Right hindlimb (tissue), 1 donor: ENCODE measurements at places on chromosomes 7 and 10.
A peak's percentile ranks its signal among the peaks of the same experiment; 100 is the strongest.

DNA sequence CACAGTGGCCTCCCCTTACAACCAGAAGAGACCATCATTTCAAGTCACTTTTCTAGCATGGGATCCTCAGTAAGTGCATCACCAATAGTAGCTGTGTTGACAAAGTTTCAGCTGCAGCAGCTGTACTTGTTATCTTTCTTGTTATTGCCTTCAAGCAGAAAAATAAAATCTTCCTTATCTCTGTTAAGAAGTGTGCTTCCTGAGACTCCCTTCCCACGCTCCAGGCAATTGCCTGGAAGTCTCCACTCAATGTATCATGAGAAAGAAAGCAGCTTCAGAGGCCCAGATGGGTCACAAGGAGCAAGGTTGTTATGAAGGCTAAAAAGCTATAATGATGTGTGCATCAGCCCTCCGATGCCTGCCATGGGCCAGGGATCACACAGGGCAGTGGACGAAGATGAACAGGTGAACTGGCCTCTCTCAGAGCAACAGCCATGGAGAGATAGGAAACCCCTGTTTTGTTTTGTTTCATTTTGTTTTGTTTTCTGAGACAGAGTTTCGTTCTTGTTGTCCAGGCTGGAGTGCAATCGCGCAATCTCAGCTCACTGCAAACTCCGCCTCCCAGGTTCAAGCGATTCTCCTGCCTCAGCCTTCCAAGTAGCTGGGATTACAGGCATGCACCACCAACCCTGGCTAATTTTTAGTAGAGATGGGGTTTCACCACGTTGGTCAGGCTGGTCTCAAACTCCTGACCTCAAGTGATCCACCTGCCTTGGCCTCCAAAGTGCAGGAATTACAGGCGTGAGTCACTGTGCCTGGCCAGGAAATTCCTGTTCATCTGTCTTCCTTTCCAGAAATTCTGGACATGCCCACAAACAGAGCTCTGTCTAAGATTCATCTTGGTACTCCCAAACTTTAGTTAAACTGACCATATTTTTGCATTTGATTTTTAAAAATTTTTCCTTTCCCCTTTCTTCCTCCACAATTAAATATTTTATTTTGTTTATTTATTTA, 340.5 kb downstream of the TNS3 start:
- DNase-seq: no peak

GRCh38 chr10:52940921-52941320, 168.3 kb upstream of the MBL2 start:
- DNase-seq: peak; percentile 27

DNA sequence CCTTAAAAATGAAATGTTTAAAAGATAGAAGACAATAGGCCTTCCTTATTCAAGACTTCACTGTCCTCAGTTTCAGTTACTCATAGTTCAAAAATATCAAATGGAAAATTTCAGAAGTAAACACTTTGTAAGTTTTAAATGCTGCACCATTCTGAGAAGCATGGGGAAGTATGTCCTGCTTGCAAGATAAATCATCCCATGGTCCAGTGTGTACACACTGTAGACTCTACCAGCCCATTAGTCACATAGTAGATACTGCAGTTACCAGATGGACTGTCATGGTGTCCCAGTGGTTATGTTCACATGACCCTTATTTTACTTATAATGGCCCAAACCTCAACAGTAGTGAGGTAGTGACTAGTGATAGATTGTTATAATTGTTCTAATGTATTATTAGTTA, 69.5 kb downstream of the PTPN12 start:
- DNase-seq: no peak

- DNase-seq: no peak
These were observed 28.3 kb downstream of the PALS2 start for GRCh38 chr7:24601600-24601999.

DNA sequence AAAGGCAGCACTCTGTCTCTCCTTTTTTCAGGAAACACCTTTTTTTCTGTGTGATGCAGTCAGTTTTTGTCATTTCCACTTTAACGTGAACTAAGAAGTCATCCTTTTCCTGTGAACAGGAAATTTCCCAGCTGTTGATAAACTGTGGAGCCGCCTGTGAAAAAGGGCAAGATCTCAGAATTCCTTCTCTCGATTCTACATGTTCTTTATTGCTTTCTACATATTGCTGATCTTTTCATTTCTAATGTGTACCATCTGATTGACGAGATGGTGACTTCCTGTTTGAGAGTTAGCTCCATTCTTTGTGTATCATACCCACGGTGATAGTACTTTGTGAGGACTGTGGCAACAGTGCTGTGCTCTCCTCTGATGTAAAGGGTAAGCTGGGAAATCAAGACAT, 50.4 kb downstream of the ADD3 start:
- no peak for DNase-seq

DNA sequence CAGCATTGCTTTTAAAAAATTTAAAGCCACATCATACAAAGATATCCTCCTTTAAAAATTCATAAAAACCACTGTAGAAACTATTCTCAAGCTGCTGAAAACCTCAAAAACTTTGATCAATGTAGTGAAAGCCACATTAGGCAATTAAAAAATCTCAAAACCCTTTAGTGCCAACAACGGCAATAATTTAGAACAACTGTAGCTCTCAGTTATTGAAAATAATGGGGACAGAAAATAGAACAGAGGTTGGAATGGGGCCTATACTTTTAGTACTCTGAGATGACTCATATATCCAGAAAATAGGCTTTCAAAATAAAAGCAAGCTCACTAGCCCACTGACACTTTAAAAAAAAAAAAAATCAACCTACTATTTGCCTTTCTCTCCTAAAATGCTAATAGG, 87.5 kb downstream of the GSAP start:
- DNase-seq: no peak

GRCh38 chr10:16944402-16944801, 127.2 kb upstream of the RSU1 start:
- peak; percentile 70 for DNase-seq
